ENCODE measurements at places on chromosomes 3 and 15.

DNA sequence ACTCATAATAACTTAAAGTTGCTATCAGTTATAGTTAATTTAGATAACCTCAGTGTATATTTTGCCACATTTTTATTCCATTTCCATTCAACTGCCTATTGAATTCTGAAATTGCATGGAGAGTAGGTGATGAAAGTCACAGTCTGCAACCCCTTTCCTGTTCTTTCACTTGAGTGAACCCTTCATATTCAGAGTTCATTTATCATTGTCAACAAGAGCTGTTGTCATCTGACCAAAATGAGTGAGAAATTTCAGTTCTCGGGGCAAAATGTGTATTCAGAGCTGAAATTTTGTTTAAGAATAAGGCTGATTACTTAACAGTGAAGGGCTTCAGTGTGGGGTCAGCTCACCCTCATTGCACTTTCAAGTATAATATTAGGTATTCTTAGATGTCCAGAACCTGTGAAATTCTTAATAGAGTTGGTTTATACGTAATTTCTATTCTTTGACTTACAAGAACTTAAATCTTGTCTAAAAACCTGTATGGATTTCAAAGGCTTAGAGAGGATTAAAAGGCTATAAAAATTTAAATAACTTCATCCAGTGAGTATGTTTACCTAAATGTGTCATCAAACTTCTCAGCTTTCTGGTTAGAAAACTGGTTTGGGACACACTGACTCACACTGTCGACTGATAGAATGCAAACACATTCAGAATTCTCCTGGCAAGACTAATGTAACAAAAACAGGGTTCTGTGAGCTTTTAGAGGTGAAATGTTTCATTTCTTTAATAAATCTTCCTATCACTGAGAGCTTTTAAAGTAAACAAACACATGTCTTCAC, 92.2 kb downstream of the CMSS1 start:
- DNase-seq, result no peak

DNA sequence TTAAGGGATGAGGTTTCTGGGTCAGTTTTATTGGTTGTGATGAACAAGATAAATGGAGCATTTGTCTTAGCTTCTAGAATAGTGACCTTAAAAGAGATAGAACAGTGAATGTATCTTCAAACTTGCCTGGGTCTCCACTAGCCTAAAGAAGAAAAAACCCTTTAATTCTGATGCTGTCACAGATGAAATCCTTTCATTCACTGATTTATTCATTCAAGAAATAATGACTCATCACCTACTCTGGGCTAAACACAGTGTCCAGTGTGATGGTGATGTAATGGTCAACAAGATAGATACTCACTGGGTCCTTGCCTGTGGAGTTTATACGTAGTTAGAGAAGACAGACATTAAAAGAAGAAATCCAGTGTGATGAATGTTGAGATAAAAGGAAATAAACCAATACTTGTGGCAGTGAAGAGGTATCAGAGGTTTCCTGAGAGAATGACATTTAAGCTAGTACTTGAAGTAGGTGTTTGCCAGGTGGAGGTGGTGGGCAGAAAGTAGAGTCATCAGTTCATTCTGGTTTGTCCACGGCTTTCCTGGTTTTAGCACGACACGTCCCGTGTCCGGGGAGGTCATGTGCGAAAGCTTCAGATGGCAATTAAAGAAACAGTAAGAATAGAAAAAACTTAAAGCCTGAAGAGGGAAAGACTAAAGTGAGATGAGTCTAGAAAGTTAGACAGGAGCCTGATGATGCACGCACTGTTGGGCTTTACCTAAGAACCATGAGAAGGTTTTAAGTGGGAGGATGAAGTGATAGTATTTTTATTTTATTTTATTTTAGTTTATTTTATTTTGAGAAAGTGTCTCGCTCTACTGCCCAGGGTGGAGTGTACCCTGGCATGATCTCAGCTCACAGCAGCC, 18.5 kb downstream of the PAK2 start:
- DNase-seq, result no peak

GRCh38 chr3:53147151-53147902, 13.7 kb upstream of the PRKCD start:
- DNase-seq, result no peak

DNA sequence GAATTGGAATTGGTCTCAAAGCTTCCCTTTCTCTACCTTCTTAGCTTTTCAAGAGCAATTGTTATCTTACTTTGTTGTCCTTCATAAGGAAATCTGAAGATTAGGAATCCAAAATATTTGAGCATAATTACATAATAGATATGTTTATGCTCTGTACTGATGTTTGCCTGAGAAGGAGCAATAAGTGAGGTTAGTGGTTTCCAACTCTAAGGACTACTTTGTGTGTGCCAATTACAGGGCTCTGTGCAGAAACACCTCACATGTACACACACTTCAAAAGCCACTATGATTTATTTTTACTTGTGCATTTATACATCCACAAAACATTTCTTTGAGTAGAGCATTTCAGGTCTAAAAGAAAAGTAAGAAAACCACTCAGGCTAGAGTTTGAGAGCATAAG, 49.9 kb downstream of the MME start:
- DNase-seq, result no peak

DNA sequence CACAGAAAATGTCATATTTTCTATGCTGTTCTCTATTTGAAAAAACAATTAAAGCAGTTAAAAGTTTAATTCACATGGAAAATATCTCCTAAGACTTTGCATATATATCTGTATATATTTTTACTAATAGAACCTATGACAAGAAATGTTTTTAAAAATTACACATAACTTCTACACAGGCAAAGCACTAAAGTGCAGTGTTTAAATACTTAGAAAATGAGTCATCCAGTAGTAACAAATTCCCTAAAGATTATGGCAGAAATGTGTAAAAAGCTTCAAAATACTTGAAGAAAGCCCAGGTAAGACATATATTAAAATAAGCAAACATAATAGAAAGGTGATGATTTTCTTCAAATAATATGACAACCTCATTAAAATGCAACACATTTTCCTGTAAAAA, 236.6 kb downstream of the TBC1D5 start:
- DNase-seq, result no peak

DNA sequence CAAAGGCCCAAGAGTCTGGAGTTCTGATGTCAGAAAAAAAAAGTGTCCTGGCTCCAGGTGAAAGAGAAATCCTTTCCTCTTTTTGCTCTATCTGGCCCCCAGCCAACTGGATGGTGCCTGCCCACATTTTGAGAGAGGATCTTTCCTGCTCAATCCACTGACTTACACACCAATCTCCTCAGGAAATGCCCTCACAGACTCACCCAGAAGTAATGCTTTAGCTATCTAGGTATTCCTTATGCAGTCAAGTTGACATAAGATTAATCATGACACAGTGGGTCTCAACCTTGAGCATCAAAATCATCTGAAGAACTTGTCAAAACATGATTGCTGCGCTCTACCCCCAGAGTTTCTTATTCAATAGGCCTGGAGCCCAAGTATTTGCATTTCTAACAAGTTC, 31.2 kb downstream of the STRIT1 start:
- no peak for DNase-seq

- DNase-seq, result peak; percentile 66
Measured at GRCh38 chr3:48409291-48410201, 20.3 kb downstream of the PLXNB1 start.

DNA sequence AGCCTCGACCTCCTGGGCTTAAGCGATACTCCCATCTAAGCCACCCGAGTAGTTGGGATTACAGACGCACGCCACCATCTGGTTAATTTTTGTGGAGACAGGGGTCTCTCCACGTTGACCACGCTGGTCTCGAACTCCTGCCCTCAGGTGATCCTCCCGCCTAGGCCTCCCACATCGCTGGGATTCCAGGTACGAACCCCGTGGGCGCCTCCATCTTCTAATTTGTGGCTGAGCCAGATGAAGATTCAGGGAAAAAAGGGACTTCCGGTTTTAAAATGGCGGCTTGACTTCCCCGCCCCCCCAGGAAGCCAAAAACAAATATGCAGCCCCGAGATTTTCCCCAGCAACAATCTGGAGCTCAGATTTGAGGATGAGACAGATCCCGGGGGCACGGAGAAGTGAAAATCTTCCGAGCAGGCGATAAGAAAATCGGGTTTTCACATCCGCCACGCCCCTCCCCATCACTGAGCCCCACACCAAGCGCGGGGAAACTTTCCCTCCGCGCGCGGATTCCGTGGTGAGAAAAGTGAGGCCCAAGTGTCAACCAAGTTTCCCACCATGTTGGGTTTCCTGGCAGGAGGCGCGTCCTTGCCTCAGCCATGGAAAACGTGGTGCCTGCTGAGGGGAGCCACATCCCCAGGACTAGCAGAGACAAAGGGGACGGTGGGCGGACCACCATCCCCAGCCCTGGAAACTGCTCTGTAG, 15.4 kb downstream of the CHST14 start:
- DNase-seq, result no peak

- peak; percentile 75 for DNase-seq
Measured at GRCh38 chr15:75195122-75195765, 6.4 kb upstream of the C15orf39 start.

GRCh38 chr3:58526515-58526957, 10.5 kb downstream of the ACOX2 start:
- no peak for DNase-seq

GRCh38 chr15:70226337-70226980, 128.7 kb upstream of the TLE3 start:
- no peak for DNase-seq

DNA sequence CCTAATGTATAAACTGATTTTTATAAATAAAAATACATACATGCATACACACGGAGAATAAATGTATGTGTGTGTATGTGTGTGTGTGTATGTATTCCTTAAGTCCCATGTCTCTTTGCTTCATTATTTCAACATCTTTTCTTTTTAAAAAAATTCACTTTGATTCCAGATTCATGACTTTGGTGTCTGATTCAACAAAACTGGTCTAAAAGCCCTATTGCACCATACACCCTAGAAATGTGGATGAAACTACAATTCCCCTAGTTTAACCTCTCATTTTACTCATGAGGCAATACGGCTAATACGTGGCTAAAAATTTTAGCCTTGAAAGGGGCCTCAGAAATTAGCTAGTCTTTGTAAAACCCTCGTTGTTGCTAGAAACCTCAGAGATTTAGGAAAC, 228.1 kb downstream of the ADAMTS9 start:
- DNase-seq, result no peak

- no peak for DNase-seq
Measured at GRCh38 chr15:44102675-44103254, 92.3 kb downstream of the FRMD5 start.

- no peak for DNase-seq
Measured at GRCh38 chr3:35380196-35380595, 259.1 kb upstream of the ARPP21 start.

DNA sequence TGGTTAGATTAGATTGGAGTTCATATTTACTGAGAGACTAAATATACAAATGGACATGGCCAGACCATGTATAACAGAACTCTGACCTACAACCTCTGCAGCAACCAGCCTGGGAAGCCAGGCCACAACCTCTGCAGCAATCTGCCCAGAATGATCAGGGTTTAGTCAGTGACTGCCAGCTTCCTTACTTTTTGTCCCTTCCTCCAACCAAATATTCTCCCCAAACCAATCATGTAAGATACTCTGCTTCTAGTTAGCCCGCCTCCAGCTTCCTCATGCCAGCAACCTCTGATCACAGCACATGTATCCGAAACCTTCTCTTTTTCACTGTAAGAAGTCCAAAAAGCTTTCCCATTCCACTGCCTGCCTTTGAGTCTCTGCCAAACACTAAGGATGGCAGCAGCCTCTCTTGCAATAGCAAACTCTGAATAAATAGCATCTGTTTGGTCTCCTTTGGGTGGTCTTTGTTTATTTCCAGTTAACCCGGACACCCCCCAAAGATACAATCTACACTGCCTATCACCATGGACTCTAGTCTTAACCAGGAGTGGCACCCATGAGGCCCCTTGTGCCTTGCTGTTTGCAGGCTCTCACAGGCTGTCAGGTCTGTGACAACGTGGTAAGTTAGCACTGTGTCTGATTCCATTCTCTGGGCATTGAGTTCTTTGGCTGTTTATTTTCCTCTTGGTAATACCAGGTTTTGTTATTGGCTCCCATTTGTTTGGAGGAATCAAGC, 102.2 kb downstream of the ERC2 start:
- no peak for DNase-seq

GRCh38 chr3:126958638-126959085, 24.3 kb upstream of the PLXNA1 start:
- peak; percentile 59 for DNase-seq

DNA sequence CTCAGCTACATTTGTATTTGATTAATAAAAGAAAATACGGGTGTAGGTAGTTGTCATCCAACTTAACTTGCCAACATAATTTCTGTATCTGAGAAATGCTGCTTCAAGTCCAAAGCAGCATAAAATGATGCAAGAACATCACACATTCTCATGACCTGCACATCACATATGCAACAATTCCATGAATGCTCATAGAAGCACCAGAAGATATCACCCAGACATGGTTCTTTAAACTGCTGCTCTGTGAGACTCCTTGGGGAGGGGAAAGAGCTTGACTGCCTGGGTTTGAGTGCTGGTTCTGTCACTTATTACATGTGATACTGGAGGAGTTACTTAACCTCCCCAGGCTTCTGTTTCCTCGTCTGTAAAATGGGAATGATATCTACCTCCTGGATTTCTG, 39.4 kb downstream of the CHST14 start:
- no peak for DNase-seq

DNA sequence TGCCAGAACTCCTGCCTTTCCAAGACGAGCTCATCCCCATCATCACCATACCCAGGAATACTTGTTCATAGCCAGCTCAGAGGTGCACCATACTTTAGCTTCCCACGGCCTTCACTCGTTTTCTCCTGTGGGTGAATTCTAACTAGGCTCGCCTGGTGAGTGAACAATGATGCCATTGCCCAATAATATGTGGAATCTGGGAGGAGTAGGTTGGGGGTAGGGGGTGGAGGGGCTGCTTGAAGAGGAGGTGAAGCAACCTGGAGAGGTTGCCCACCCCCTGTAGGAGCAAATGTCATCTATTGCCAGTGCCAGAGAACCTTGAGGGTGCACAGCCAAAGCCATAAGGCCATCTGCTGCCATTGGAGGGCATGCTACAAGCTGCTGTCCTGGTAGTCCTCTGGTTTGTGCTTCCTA, 592 bp upstream of the ZNF445 start:
- no peak for DNase-seq

DNA sequence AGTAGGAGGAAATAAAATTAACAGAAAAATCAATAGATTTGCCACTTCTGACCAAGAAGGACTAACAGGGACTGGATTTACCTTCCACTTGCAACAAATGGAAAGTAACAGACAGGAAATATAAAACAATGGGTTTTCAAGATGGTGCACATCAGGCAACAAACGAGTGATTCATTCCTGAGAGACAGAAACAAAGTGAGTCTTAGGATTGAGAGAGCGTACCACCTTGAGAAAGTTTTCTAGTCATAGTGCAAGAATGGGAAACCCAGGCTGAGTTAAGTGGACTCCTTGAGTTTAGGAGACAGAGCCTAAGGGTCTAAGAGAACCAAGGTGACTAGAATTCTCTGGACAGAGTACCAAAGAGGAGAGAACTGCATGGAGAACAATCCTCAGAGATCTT, 101.7 kb downstream of the PPP2R3A start:
- no peak for DNase-seq

- no peak for DNase-seq
Measured at GRCh38 chr15:98703126-98703685, 54.9 kb downstream of the IGF1R start.

Measured in spleen (tissue), 13 donors.